ENCODE measurements at places on chromosomes 12 and 14. TPM values are rescaled to one million over a fixed set of nuclear protein-coding genes. Genes with fewer than 3 reads are reported as not detected.
A peak's percentile ranks its signal among the peaks of the same experiment; 100 is the strongest.

DNA sequence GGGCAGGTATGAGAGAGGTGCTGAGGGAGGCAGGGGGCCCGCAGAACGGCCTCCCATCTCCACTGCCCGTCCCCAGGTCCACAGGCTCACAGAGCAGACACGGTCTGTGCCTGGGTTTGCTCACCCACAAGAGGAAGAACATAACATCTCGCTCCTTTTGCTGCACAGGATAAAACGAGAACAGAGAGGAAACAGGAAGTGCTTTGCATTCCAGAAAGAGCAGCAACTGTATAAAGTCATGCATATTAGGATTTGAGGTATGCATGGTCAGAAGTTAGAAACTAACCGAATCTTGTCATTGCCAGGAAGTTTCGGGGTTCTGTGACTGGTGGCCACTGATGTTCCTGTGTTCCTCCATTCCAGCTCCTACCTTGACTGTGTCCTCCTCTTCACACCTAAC, 25.0 kb downstream of the NTF3 start:
- no peak for DNase-seq

- peak; percentile 33 for DNase-seq
Observed at GRCh38 chr14:92649934-92650545, 98.4 kb downstream of the LGMN start.

CIROP gene
- not detected for total RNA-seq

FZD10 gene
- 0.07 TPM for total RNA-seq

GRCh38 chr12:54432815-54433164, 13.7 kb upstream of the ITGA5 start:
- no peak for DNase-seq

DNA sequence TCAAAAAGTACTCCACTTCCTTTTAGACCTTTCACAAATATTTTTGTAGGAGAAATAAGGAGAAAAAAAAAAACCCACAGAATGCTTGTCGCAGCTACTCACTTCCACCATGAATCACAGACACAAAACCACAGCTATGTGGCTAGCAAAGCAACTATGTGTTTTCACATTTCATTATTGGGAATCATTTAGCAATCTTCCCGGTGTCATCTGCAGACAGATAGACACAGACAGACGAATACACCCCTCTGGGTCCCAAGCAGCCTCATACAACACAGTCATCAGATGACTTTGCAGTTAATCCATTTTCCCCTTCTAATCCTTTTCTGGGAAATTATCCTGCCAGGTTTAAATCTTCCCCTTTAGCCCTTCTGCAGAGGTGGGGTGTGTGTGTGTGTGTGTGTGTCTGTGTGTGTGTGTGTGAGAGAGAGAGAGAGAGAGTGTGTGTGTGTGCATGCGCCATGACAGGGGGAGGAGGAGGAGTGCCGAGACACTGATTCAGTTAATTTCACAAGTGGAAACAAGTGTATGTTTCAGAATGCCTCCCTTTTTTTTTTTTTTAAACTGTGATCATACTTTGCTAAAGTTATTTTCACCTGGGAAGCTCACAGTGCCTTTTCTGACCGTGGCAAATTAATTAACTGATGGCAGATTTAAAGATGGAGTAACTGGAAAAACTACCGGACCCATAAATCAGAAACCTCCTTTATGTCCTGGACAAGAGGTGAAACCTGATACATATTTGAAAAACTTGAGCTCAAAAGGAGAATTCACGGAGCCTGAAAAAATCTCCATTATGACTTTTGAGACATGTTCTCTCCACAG, 39.9 kb downstream of the LTBP2 start:
- DNase-seq, result no peak

- no peak for DNase-seq
Observed at GRCh38 chr14:69299286-69300035, 39.5 kb downstream of the GALNT16 start.

DNA sequence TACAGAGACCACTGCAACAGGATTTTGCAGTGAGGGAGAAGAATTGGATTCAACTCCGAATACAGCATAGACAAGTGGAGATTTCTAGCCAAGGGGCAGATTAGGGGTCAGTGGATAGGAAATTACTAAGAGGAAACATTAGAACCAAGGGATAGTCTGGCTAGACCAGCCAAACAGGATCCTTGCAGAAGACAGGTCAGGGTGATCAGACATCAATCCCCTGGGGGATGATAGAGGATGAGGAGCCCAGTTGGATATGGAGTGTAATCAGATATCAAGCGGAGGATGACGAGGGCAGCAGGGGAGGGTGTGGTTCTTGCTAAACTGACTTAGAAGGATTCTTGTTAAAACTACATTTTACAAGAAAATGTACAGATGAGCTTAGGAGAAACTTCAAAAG, 424.4 kb downstream of the DAD1 start:
- no peak for DNase-seq

- DNase-seq, result no peak
Observed at GRCh38 chr14:59823179-59823578, 47.4 kb downstream of the RTN1 start.
